ENCODE measurements at places on chromosomes 12 and 14.

DNA sequence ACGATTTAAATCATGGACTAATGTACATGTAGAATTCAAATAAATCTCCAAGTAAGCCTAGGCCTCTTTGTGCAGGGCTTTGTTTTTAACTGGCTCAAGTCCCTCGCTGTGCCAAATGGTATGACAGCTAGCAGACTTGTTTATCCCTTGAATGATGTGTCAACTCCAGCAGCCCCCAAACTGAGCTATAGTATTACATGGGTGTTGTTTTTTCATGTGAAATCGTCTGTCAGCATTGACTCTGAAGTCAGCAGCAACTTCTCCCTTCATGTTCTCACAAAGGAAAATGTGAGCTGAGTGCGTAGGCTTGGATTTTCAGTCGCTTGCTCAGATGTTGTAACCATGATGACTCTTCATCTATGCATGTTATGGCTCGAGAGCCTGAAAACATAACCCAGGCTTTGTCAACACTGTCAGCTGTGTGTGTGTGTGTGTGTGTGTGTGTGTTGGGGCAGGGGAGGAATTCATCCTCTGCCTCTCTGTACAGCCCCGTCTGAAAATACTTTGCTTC is 73.3 kb downstream of the PTHLH start:
- no peak for DNase-seq

DNA sequence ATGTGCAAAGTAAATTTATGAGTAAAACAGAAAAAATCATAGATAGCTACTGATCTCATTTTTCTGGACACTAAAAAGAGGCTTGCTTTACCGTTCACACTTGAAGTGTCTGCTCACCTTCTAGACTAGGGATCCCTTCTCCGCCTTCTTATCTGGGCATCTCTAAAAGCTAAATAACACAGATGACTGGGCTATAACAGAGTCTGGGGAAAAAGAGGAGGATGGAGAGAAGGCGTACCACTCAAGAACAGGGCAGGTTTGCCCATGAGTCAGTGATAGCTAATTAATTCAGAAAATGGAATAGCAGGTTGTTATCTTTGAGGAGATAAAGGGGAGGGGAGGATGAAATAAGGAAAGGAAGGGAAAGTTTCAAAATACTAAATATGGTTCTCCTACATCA is 185.3 kb downstream of the MED13L start:
- no peak for DNase-seq

DNA sequence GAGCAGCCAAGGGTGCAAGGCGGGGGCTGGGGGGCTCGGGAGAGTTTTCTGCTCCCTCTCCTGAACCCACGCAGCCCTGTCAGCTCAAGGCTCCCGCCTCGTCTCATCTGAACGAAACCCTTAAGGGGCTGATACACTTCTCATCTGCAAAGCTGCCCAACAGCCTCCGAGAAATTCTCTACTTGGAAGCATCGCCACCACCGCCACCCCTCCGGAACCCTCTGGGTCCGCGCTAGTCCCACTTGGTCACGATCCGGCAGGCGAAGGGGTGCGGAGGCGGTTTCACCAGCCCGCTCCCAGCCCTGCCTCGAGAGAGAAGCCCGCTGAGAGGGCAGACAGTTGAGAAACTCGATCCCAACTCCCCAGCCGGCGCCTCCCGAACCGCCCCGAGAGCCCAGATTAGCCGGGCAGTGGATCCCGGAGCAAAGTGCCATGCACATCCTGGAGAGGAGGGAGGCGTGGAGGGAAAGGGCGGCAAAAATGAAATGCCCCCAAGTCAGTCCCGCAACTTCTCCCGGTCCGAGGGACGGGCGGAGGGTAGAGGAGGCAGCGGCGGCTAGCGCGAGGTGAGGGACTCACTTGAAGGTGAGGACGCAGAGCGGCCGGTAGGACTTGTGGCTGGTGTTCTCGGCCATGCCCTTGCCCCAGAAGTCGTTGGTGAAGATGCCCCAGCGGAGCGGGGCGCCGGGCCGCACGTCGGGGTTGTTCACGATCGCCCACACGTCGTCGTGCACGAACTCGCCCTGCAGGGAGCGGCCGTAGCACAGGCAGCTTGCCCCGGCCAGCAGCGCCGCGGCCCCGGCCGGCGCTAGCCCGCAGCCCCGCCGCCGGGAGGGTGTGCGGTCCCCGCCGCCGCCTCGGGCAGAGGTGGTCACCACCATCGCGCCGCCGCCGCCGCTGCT is 620 bp downstream of the TMTC1 start:
- no peak for DNase-seq

DNA sequence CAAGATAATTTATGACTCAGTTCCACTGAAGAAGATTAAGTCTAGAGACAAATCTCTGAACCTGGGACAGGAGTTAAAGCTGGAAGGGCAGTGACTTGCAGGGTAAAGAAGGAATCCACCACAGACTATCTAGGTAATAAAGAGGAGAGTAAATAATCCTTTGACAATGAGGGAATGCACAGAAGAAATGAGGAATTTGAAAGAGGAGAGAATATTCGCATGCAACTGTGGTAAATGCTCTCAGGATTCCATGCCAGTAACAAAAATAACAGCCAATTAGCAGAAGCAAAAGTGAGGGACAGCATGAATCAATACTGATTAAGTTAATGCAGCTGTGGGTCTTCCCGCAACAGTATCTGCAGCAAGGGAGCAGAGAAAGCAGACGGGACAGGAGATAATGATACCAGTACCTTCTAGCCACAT is 77.0 kb downstream of the KITLG start:
- no peak for DNase-seq

GRCh38 chr12:128992550-128992949 is 139.3 kb downstream of the GLT1D1 start:
- DNase-seq = no peak

DNA sequence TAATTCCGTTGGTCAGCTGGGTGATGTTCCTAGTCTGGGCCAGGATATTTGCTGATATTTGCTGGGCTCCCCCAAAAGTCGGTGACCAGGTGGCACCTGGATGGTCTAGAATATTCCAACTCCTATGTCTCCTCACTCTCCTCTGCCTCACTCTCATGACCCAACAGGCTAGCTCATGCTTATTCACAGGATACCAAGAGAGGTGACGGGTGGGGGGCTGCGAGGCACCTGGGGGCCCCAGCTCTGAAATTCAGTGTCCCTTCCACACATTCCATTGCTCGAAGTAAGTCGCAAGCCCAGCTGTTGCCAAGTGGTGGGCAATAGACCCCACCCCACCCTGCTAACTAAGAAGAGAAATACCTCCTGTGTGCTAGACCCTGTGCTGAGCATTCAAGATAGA is 67.7 kb downstream of the C14orf132 start:
- DNase-seq = no peak

- DNase-seq = no peak
Observed at GRCh38 chr14:99380402-99380801, 100.3 kb downstream of the SETD3 start.

GRCh38 chr12:105562199-105562971 is 231.9 kb downstream of the C12orf75 start:
- peak; percentile 57 for DNase-seq

DNA sequence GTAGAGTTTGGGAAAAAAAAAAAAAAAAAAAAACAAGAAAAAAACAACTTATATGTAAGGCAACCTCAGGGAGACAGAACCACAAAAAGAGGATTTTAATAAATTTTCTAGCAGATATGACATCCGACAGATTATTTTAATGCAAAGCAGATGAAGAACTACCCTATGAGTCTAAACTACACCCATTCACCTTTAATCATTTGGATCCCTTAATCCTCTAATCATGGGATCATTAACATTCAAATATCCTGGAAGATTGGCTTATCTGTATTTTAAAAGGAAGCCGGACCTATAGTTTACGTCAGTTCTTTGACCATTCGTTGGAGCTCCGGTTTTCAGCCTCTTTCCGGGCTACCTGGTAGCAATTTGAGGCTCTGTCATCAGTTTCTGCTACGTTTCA is at the start of gene DPPA3:
Gene DPPA3, plus strand, starts transcription at position 301 of the 400 bp plus-strand sequence. CDS start 138 bp downstream, outside the sequence.
- no peak for DNase-seq

DNA sequence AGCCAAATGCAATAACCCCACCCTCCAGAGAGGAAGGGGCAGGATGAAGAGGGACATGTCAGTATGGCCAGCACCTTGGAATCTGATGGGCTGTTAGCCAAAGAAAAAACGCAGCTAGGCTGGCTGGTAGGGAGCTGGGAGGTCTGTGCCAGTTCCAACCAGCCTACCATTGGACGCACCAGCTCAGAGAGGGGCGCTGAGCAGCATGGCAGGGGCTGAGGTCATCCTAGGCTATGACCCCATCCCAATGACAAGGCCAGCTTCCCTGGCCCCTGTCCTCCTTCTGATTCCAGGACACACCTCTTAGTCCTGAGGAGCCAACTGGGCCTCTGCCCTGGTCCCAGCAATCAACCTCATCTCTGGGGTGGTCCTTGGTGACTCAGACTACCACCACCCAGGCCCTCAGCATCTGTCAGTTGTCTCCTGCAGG is 12.2 kb downstream of the ACTN1 start:
- DNase-seq = no peak

DNA sequence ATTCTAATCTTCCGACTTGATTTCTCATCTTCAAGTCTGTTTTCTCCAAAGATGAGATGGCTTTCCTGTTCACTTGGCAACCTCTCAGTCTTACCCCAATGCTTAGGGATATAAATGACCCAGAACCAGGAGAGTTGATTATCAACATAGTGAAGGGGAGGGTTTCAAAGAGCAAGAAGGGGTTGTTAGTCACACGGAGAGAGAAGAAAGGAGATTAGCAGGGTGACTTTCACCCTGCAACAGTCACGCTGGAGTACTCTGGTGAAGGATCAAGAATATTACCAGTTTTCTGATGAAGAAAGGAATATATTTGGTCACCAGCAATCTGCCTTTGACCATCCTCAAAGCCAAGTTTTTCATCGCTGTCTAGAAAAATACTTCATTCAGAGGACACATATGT is at the start of gene TMEM52B:
Gene TMEM52B, plus strand, starts transcription at position 212 of the 400 bp plus-strand sequence. CDS start 543 bp downstream, outside the sequence.
- no peak for DNase-seq

- DNase-seq = no peak
Observed at GRCh38 chr12:42236017-42236416, 2.0 kb downstream of the YAF2 start.

GRCh38 chr12:7879246-7879645 is 6.5 kb upstream of the SLC2A14 start:
- no peak for DNase-seq

DNA sequence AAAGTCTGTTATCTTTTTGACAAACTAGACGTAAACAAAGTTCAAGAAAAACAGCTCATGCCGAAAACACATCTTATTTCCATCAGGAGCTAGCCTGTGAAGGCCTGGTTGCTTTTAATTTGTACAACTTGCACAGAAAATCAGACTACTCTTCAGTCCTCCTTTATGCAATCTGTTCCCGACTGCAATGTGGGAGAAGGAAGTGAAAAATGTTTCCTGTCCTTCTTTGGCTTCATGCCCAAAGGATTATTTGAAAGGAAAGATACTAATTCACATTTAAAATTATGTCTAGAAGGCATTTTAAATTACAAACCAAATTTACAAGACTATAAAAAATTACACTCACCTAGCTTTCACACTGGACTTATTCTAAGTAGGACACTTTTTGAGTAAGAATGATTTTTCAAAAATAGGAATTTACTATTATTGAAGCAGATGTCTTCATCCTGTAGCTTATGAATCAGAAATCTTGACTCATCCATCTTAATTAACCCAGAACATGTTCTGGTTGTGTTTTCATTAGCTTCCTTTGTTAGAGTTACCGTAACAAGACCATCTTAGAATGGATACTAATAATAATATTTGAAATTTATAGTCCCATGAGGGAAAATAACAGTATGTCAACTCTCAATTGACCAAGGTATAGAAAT is 272.6 kb downstream of the PRKD1 start:
- no peak for DNase-seq

DNA sequence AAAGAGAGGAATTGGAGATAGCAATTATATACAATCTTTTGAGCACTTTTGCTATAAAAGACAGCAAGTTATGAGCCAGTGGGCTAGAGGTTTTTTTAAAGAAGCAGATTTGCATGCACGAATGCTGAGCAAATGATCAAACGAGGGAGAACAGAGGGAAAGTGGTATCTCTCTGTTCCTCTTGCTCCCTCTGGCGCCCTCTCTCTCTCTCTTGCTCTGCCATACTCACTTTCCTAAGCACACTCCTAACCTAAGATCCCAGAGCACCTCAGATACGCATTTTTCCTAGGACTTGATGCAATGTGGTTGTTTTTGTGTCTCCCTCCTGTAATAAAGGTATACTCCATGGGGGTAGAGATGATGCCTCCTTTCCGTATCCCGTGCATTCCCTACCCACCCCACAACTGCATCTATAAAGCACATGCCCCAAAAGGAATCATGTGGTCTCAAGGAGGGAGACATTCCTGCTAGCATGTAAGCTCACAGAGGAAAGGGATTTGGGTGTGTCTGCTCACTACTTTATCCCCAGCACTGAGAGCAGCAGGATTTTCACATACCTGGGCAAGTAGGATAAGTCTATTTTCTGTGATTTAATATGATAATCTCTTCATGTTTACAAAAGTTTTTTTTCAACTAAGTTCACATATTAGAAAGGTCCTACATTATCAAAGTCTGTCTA is 270.2 kb downstream of the SSPN start:
- DNase-seq = no peak

GRCh38 chr12:128551266-128551665 is 272.5 kb downstream of the SLC15A4 start:
- no peak for DNase-seq

- DNase-seq = no peak
Observed at GRCh38 chr12:25394025-25394424, 143.3 kb upstream of the KRAS start.

DNA sequence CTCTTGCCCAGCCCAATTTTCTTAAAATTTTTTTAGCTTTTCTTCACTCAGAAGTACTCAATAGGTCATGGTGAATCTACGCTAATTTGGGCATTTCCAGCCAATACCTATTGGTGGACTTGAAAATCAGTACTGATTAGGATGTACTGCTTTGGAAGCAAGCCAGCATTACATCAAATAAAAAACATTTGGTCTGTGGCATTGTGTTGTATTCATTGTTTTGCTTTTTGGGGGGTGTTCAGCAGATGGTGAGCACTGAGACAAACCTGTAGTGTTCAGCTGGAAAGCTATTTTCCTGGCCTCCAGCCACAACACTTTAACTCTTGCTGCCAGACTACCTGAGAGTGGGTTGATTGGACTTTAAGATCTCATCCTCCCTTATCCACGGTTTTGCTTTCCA is 4.0 kb downstream of the MAPKAPK5 start:
- no peak for DNase-seq

- no peak for DNase-seq
Observed at GRCh38 chr12:4006743-4007142, 133.5 kb upstream of the PARP11 start.

- DNase-seq = no peak
Observed at GRCh38 chr12:56339158-56339422, 406 bp downstream of the IL23A start.

GRCh38 chr14:29993143-29993542 is 65.5 kb upstream of the PRKD1 start:
- DNase-seq = no peak

GRCh38 chr12:168763-169525 is 45.0 kb downstream of the SLC6A12 start:
- no peak for DNase-seq

DNA sequence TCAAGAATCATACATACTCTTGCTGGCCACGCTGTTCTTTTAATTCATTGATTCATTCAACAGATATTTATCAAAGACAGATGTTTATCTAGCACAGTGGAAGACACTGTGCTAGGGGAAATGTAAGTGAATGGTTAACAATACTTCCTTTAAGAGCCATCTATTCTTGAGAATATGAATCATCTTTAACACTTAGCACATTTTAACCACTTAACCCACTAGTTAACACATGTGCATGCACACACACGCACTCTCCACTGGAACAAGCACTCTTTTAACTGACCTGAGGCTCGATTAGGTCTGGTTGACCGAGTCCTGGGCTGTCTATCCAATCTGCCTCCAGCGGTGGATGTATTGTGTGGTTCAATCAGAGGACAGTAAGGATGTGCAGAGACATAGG is 34.6 kb downstream of the LMNTD1 start:
- no peak for DNase-seq
